Stimulated activated CD4-positive, alpha-beta T cell treated with anti-CD3 and anti-CD28 coated beads, Interleukin-2, amount 100 ng/mL, for 48 hours (primary cell): ENCODE measurements at places on chromosomes 5 and 9.

DNA sequence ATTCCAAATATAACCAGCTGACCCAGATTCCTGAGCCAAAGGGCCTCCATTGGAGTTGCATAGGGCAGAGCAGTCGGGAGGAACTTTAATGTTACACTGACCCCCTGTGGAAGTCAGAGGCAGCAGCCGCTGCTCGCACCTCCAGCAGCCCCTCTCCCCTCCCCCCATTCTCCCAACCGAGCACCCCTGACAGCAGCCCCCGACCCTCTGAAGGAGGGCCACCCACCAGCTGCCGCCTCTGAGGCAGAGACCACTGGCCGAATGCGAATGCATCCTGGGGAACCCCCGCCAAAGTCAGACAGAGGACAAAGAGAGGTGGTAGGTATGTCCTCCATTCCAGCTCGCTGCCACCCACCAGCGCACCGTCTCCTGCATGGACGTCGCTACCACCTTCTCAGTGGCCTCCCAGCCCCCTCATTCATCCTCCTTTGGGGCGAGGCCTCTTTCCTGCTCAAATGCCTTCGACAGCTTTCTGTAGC, 231.0 kb downstream of the CDK5RAP2 start:
- peak; percentile 7 for DNase-seq

- no peak for DNase-seq
Measured at GRCh38 chr5:149400304-149400703, 21.2 kb upstream of the IL17B start.

DNA sequence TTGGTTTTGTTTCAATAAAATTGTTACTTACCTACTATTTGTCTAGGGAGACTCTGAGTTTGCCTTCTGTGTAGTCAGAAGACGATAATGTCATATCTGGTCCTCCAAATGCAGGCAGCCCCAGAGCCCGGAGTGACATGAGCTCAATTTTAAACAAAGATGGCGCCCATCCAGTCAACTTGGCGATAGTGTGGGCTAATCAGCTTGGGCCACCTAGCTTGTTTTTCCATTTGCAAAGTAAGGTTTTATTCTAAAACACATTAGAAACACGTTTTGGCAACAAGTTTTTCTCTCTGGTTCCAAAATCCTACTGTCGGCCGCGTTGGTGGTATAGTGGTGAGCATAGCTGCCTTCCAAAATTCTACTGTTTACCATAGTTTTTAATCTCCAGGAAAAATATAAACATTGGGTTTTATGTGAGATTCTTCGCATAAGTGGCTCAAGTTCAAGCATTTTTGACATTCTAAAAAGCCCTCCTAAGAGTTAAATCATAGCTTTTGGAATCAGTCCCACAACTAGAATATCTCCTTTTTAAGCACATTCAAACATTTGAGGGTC, 13.2 kb downstream of the TSC1 start:
- no peak for DNase-seq

DNA sequence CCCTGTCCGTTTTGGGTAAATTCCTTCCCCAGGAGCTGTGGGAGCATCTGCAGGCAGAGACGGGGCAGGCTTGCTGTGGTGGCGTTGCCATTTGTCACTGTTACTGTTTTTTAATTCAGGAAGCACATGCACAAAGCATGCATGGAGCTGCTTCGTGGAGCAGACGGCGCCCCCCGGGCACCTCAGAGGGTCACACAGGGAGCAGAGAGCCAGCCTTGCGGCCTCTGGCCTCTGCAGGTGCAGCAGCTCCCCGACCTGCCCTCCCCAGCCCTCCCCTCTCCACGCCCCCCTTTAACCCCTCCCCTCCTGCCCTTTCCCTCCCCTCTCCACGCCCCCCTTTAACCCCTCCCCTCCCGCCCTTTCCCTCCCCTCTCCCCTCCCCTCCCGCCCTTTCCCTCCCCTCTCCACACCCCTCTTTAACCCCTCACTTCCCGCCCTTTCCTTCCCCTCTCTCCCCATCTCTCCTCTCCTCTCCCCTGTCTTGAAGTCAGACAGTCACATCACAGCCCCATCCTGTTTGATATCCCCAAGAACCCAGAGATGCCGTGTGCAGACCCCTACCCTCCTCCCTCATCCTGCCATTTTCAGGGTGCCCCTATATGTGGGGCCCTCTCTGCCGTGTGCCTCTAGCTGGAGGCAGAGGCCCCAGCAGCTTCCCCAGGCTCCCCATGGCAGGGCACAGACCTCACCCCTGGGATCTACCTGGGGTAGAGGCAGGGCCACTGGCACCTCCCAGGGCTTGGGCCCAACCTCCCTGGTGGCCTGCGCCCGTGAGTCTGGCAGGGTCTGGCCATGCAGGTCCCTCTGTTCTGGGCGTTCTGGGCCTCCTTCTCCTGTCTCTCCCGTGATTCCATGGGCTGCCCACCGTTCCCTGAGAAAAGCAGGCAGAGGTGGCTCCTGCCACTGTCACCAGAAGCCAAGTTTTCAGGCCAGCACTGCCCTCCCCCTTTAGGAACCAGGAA, 29.6 kb upstream of the UBAC1 start:
- peak; percentile 47 for DNase-seq

DNA sequence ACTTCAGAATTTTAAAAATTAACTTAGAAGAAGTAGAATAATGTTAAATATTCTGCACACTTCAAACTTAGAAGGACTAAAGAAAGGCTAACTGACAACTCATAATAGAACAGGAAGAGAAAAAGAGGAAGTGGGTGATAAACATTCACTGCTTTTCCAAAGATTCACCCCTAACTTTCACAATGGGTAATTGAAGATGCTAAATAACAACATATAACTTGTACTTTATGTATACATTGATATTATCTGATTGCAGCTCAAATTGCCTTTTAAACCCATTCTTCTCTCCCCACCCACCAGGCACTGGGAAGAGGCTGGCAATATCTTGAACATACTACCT, 376.6 kb downstream of the EFNA5 start:
- DNase-seq: no peak

DNA sequence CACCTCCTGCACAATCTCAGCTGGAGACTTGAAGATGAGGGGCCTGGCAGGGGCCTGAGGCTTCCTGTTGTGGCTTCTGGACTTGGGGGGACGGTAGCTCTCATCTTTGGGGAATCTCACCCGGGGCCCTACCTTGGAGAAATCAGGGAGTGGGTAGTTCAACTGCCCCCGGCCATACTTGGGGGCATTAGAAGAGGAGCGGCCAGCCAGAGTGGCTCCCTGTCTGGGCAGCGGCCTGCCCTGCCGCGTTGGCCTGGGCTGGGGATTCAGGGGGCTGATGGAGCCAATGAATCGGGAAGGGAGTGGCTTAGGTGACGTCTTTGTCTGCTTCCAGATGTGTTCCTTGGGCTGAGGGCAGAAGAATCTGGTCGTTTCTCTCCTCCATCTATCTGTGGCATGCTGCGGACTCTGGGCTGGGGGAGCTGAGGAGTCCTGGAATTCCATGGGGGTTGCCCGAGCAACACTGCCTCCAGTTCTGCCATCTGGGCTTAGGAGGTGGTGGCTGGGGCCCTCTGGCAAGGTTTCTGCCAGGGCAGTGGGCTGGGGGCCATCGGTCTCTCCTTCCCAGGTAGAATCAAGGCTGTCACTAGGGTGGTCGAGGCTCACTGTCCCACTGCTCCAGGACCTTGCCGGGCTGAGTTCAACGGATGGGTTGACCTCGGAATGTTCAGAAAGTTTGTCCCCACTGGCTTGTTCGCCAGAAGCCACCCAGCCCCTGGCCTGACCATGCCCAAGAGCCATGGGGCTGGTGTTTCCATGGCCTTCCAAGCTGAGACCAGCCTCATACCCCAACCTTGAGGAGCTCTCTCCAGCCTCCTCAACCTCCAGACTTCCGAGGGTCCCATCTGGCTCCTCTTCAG, 11.0 kb downstream of the AKNA start:
- no peak for DNase-seq

DNA sequence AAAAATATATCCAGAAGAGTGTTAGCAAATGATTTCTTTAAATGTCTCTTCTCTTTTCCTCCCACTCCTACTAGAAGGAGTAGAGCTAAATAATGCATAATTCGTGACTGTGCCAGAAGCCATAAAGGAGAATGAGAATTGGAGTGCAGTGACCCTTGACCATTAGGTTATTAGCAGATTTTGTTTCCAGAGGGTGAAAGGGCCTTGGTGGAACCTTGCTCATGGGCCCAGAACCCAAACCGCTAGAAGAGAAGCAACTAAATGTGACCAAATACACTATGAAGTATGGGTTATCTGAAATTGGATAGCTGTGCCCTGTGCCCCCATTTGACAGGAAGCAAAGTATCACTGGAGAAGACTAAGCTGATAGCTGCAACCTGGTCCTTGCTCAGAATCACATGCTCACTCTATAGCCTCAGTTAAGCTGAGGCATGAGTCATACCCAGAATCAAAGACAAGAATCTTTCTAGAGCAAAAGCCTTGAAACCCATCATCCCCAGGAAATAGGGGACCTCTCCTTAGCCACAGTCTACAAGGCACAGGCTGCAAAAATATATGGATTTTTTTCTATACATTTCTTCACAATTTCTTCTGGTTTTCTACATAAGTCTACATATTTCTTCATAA, 36.3 kb downstream of the CAPSL start:
- no peak for DNase-seq

GRCh38 chr9:120928483-120929228, 2.1 kb upstream of the TRAF1 start:
- DNase-seq: peak; percentile 62

DNA sequence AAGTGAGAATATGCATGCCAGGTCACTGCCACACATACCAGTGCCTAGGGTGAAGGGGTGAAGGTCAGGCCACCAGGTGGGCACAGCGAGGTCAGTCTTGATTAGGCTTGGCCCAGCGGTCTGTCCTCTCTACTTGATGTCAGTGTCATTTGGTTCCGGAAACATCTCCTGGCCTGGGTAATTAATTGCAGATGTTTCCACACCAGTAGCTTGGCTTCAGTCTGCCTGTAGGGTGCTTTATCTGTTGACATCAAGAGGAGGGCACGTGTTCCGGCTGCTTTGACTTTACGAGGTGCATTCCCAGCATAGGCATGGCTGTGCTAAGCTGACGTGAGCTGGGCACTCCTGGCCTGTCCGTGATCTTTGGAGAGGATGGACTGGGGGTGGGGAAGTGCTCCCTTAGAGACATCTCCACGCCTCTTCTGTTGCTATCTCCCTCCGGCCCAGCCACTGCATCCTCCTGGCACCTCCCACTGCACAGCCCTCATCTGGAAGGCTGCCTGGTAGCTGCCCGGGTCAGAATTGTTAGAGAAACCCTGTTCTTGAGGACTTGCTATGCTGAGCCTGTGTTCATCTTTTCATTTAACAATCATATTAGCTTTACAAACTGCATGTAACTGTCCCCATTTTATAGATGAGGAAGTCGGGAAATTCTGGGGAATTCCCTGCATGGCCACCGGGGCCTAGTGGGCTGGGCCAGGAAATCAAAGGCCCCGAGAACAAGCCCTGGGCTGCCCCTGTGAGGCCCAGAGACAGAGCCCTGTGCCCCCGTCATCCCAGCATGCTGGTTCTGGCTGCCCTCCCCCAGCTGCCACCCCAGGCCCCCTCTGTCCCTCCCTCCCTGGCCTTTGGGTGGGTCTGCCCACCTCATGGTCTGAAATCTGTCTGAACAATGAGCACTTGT, 29.1 kb downstream of the JADE2 start:
- peak; percentile 11 for DNase-seq

- no peak for DNase-seq
Measured at GRCh38 chr5:126969548-126969947, 60.8 kb downstream of the MARCHF3 start.

GRCh38 chr5:27318701-27319100, 280.3 kb upstream of the CDH9 start:
- DNase-seq: no peak

DNA sequence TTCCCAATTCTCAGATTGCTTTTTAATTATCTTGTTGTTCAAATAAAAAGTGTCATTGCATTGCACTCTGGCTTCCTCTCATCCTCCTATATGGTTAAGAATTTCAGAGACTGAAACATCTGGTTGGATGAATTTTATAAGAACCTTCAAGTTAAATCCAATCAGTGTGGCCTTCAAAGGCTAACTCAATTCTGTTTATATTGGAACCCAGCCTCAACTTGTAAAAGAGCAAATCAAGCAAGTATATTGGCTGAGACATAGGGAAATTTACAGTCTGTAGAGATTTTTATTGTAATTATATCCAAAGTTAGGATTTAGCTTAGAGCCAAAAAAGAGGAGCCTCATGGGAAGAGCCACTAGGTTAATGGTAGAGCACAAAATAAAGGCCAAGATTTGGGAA, 159.9 kb upstream of the FER start:
- DNase-seq: no peak

DNA sequence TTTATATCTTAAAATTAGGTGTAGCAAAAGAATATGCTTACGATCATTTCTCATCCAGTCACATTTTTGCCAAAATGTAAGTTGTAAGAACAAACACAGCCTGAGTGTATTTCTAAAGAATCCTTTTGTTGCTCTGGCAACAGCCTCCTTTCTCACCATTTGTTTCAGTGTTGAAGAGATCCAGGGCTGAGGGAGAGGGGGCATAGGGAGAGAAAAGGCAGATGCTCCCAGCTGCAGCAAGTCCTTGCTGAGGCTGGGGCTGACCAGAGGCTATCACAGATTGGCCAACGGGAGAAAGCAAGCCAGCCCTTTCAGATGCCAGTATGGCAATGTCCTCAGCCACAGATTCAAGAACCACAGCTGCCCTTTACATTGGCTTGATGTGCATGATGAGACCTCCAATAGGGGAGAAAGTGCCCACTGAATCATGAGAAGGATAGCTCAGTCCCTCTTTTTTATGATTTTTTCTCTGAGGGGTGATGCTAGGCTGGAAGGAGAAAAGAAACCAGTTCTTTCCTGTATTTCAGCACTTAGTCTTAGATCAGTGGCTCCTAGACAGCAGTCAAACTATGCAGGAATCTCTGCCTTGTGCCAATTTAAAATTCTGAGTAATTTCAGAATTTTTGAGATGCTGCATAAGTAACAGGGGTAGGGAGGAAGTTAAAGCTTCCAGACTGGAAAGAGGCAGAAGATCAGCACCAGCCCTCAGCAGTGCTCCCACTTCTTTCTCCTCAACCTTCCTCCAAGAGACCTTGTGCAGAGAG, 142.1 kb downstream of the LHFPL2 start:
- DNase-seq: no peak

- DNase-seq: no peak
Measured at GRCh38 chr9:82940376-82940775, 122.6 kb downstream of the RASEF start.

GRCh38 chr5:124333298-124333979, 413.0 kb downstream of the ZNF608 start:
- no peak for DNase-seq

GRCh38 chr9:20941174-20941690, 90.2 kb downstream of the HACD4 start:
- peak; percentile 43 for DNase-seq
